T follicular helper cell (primary cell): ENCODE measurements at places on chromosomes 6 and 20.

GRCh38 chr6:150895928-150896632 is 30.6 kb downstream of the MTHFD1L start:
- no peak for DNase-seq

GRCh38 chr6:43120944-43121913 is 45.1 kb downstream of the PTK7 start:
- no peak for DNase-seq

DNA sequence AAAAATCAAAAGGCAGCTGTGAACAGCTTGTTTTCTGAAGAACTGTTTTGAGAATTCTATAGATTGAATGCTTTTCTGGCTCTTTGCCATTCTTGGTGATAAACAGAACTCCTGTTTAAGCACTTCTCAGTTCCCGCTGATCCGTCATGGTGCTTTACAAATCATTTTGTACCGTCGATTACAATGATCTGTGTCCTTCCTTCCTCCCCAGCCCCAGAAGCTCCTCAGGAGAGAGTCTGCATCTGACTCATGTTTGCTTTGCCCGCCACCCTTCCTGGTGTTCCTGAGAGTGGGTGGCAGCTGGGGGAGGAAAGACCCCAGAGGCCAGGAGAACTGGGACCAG is 538.6 kb upstream of the MARCKS start:
- no peak for DNase-seq

DNA sequence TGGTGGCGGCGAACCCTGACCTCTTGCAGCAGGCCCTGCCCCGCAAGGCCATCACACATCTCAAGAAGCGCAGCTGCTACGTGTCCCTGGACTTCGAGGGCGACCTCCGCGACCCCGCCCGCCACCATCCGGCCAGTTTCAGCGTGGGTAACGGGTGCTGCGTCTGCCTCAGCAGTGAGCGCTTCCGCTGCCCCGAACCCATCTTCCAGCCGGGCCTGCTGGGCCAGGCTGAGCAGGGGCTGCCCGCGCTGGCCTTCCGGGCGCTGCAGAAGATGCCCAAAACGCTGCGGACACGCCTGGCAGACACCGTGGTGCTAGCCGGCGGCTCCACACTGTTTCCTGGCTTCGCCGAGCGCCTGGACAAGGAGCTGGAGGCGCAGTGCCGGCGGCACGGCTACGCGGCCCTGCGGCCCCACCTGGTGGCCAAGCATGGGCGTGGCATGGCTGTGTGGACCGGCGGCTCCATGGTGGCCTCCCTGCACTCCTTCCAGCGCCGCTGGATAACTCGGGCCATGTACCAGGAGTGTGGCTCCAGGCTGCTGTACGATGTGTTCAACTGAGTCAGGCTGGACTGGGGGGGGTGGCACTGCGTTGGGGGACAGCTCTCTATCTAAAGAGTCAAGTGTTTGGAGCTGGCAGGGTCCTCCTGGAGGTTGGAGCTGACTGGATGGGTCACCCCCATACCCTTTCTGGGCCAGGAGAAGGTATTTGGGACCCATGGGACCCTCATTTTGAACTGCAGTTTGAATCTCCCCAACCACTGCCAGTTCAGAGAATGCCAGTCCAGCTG is 1.1 kb downstream of the ACTL10 start:
- peak; percentile 55 for DNase-seq

DNA sequence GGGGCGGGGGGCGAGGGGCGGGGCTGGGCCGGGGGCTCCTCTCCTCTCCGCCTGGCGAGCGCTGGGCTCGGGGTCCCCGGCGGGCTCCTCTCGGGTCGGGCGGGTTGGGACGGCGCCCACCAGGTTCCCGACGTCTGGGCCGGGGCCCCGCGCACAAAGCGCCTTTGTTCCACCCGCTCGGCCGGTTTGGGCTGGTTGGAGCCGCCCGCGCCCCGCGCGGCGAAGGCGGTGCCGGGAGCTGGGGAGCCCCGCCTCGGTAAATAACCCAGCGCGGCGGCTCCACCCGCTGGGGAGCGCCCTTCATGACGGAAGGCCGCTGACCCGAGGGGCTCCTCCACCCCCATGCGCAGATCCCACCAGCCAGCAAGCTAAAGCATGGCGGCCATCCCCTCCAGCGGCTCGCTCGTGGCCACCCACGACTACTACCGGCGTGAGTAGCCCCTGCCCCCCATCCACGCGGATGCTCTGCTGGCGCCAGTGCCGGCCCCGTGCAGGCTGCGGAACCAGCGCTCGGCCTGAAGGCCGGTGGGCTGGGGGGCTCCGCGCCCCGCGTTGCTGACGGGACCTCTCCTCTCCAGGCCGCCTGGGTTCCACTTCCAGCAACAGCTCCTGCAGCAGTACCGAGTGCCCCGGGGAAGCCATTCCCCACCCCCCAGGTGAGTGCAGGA is 503 bp downstream of the PPDPF start:
- peak; percentile 67 for DNase-seq

DNA sequence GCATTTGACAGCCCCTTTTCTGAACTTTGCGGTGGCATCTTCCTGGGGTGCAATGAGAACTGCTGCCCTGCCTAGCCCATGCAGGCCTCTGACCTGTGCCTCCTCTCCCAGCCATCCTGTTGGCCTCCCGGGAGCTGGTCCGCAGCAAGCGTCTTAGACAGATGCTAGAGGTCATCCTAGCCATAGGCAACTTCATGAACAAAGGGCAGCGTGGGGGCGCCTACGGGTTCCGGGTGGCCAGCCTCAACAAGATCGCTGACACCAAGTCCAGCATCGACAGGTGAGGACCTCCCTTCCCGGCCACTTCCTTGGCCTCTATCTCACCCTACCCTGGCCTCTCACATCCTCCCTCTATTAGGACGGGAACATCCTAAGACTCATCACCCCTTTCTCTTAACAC is 37.6 kb downstream of the MOCS1 start:
- no peak for DNase-seq

DNA sequence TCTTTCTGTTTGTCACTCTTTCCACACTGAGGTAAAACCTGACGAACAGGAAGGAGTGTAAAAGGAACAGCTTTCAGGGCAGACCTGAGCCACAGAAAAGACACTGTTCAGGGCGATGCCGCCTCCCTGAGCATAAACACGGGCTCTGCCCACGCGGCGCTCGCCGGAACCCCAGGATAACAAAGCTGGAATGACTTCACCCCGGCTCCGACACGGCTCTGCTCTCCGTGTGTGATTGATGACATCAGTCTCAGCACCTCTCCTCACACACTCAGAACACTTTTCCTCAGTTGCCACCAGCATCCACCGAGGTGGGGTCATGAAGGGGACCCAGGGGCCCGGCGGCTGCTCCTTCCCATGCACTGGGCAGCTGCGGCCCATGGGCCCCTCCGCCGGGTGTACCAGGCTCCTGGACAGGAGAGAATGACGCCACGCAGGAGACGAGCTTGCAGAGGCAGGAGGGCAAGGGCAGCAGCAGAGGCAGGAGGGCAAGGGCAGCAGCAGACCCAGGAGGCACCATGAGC is 43.6 kb downstream of the DLL1 start:
- DNase-seq: no peak

- DNase-seq: no peak
Measured at GRCh38 chr6:75143191-75143590, 62.7 kb downstream of the COL12A1 start.

- DNase-seq: no peak
Measured at GRCh38 chr6:123030282-123030681, 34.2 kb downstream of the CLVS2 start.

DNA sequence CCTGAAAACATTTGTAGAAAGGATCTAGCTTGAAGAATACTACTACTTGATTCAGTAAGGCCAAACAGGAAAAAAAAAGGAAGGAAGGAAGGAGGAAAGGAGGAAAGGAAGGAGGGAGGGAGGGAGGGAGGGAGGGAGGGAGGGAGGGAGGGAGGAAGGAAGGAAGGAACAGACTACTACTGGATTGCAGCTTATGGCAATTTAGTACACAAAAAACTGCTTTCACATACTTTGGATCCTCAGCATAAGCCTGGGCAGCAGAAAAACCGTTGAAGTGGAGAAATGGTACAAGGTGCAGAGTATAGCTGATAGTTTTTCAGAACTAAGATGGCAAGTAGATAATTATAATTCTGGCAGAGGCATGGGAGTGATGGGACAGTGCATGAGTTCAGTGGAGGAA is 201.6 kb downstream of the BTBD9 start:
- no peak for DNase-seq

DNA sequence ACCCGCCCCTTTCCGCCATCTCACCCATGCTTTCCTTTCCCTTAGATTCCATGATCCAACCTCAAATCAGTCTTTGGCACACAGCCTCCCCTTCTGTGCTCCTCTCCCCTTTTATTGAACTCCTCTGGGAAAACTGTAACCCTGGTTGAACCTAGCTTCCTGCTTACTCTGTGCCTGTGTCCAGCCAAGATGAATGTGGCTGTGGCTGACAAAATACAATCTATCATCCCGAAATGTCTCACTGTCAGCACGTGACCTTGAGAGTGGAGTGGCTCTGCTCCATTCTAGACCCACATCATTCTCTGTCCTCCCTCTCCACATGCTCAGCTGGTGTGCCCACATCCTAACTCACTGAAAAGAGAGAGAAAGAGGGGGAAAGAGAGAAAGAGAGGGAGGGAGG is 11.0 kb downstream of the NCR2 start:
- DNase-seq: no peak

DNA sequence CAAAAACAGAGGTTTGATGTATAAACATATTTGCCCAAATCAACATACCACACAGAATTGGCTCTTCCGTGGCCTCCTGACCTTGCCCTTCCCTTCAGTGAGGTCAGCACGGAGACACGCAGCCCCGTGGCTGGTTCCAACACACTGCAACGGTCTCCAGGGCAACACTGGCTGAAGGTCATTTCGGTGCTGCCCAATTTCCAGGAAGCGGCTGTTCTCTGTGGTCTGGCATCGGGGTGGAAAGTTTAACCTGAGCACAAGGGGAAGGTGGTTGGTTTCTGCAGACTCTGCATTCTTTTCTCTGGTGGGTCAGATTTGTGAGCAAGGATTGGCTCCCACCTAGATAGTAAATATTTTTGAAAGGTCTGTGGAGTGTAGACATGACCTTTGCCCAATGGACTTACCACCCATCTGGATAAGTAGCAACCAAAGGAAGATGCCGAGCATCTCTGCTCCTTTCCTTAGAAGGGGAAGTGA is 177.6 kb upstream of the PHACTR1 start:
- no peak for DNase-seq

GRCh38 chr6:34865107-34865506 is 22.7 kb downstream of the TAF11 start:
- DNase-seq: no peak

- no peak for DNase-seq
Measured at GRCh38 chr6:13445005-13445743, 42.2 kb downstream of the GFOD1 start.

- no peak for DNase-seq
Measured at GRCh38 chr6:72636215-72636614, 14.4 kb downstream of the KCNQ5 start.

DNA sequence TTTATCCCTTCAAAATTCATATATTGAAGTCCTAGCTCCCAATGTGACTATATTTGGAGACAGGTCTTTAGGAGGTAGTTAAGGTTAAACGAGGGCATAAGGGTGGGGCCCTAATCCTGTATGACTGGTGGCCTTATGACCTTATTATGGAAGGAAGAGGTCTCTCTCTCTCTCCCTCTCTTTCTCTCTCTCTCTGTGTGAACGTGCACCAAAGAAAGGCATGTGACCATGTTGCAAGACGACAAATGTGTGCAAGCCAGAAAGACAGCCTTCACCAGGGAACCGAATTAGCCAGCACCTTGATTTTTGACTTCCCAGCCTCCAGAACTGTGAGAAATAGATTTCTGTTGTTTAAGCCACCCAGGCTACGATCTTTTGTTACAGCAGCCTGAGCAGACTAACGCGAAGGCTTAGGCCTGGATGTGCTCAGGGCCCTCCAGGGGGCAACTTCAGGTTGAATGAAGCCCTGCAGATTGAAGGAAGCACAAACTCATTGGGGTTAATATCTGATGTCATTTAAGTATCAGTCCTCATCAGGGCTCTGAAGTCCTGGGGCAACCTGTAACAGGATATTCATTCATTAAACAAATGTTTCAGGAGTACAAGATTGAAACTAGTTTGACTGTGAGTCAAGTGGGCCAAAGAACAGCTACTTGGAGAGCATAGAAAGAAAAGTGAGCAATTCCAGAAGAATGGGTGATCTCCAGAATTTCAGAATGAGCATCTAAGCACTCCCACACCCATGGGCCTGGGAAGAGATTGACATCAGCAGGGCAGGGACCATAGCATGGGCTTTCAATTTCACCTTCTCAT is 157.4 kb upstream of the TNFAIP3 start:
- no peak for DNase-seq

GRCh38 chr6:146277142-146277541 is 248.3 kb downstream of the GRM1 start:
- DNase-seq: no peak

GRCh38 chr6:115441651-115442050 is 619.0 kb downstream of the FRK start:
- no peak for DNase-seq

GRCh38 chr20:61901392-61902220 is 164.1 kb downstream of the TAF4 start:
- DNase-seq: no peak

GRCh38 chr6:37459981-37460800 is 27.2 kb downstream of the CMTR1 start:
- DNase-seq: no peak

DNA sequence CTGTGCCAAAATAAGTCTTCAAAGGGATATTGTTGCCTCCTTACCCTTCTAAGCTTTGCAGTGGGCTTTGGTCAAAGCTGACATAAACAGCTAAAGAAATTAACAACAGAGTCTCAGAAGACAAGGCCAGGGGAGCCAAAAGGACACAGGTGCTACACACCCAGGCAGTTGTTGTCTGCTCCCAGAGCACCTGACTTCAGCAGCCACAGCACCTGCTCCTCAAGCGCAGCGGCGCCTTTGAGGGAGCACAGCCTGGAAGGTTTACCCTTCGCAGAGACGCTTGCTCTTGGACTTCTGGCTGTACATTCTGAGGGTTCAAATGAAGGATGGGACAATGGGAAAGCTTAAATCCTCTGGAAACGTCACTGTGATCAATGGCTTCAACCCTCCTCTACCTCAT is 16.6 kb downstream of the B4GALT5 start:
- no peak for DNase-seq

GRCh38 chr6:80789912-80790570 is 683.6 kb downstream of the BCKDHB start:
- DNase-seq: no peak

- no peak for DNase-seq
Measured at GRCh38 chr6:137123078-137123477, 50.4 kb downstream of the IL22RA2 start.

DNA sequence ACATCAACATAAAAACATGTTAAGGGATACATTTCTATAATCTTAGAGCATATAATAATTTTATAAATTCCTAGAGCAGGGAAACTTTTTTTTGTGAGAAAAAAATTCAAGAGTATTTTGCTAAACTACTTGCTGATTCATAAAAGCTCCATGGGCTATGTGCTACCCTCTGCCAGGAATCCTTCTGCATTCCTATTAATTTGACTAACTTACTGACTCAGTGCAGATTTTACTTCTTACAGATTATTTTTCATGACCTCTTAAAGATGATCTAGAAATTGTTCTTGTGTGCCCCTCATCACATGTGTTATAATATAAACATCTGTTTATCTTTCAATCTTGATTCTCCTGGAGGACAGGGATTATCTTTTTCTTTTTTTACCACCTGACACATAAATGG is 5.7 kb downstream of the VTA1 start:
- DNase-seq: no peak

GRCh38 chr6:25089442-25089841 is 153.7 kb upstream of the RIPOR2 start:
- no peak for DNase-seq

GRCh38 chr6:122838060-122838780 is 49.2 kb downstream of the SMPDL3A start:
- DNase-seq: no peak

GRCh38 chr20:50107086-50107660 is 5.8 kb downstream of the UBE2V1 start:
- DNase-seq: no peak
